Foreskin fibroblast (primary cell): ENCODE measurements at places on chromosomes 12 and 14.

- no peak for DNase-seq
These were observed 561.2 kb upstream of the SEL1L start for GRCh38 chr14:82094829-82095345.

GRCh38 chr12:128592220-128592744 lies 231.5 kb downstream of the SLC15A4 start:
- DNase-seq: no peak

GRCh38 chr14:62468946-62469345 lies 576.3 kb downstream of the KCNH5 start:
- DNase-seq: no peak

DNA sequence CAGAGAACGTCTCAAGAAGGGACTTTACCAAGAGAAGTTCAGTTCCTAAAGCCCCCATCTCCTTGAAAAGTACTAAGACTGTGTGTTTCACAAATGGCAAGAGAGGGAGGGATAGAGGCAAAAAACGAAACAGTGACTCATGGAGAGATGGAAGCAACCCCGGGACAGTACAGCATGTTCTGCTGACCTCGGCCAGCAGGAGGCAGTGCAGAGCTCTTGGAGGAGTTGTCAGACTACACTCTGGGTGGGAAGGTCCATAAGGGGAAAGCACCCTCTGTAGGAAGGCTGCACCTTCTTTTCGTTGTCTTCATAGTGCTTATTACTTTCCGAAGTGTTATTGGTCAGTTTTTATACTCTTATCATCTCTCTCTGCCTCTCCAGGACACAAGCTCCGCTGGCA lies 525.2 kb upstream of the CCDC196 start:
- DNase-seq: peak; percentile 1

DNA sequence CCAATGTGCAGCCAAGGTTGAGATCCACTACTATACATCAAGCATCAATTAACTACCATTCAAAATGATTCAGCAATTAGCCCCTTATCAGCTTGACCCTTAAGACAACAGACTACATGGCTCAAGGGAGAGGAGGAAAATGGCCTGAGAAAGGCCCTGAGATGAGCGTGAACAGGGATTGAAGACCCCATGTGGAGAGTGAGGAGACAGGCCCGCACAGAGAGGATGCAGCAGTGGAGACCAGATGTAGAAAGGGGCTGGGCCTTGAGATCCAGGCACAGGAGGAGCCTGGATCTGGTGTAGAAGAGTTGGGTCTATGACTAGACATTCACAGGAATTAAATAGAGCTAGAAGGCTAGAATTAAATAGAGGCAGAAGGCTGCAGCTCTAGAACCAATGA lies 229.1 kb downstream of the MON2 start:
- DNase-seq: no peak

- DNase-seq: no peak
These were observed 341.2 kb upstream of the DCN start for GRCh38 chr12:91523831-91524230.

GRCh38 chr12:20460956-20461355 lies 92.6 kb downstream of the PDE3A start:
- DNase-seq: no peak

DNA sequence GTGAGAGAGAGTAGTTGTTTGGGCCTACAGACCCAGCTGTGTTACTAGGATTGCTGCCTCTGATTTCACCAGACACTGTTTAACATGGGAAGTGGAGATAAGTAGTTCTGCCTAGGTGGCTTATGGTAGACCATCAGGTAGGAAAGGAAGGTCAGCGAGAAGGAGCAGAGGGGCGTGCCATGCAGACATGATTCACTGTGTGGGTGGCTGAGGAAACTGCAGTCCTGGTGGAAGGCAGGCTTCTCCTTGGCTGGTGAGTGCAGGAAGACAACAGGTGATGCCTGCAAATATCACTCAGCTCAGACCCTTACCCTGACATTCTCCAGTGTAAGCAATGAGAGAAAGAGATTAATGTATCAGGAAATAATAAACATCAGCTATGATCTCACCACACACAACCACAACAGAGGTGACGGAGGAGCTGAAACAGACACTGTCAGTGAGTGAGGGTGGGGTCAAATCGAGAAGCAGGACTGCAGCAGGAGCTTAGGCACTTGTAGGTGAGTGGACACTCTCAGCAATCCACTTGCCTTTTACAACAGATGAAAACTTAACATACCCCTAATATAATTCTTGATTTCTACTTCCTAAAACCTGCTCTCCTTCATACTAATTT lies 2.1 kb upstream of the PRR4 start:
- no peak for DNase-seq

- DNase-seq: no peak
These were observed 50.6 kb downstream of the KIF21A start for GRCh38 chr12:39392154-39392925.

- no peak for DNase-seq
These were observed 46.2 kb upstream of the LTA4H start for GRCh38 chr12:96081596-96081995.

- no peak for DNase-seq
These were observed 510 bp downstream of the EIF2S1 start for GRCh38 chr14:67360470-67361206.

- no peak for DNase-seq
These were observed 822.7 kb downstream of the LRFN5 start for GRCh38 chr14:42429401-42429800.

DNA sequence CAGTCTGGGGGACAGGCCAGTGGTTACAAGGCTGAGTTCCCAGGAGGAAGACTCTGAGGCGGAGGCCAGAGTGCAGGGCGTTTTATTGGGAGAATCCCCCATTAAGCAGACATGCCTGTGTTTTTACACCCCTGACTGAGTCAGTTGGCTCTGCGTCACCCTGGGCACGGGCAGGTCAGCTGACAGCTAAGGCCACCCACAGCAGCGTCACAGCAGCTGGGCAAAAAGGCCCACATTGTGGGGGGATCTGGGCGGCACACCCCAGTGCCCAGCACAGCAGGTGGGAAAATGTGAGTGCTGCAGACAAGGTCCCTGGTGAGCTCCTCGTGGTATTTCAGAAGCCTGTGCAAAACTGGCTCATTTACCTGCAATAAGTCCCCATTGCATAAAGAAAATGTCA lies 184.7 kb downstream of the AACS start:
- DNase-seq: no peak

- no peak for DNase-seq
These were observed 25.1 kb downstream of the GRIP1 start for GRCh38 chr12:66653796-66654195.

DNA sequence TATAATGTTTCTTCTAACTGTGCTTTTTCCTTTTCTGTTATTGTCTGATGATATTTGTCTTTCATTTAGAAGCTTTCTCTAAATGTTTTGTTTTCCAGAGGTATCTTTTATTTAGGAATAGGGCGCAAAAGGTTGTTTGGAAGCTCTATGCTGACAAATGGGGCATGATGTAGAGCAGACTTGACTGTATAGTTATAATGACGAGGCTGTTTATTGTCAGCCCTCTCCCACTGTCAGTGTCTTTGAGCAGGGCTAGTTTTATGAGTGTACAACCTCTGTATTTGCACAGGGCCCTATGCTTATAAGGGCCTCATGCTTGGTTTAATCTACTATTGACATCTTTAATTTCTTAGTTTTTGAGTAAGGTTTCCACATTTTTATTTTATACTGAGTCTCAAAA lies 158.9 kb downstream of the CCDC91 start:
- no peak for DNase-seq

- DNase-seq: no peak
These were observed 13.0 kb upstream of the DPF3 start for GRCh38 chr14:72906879-72907278.

DNA sequence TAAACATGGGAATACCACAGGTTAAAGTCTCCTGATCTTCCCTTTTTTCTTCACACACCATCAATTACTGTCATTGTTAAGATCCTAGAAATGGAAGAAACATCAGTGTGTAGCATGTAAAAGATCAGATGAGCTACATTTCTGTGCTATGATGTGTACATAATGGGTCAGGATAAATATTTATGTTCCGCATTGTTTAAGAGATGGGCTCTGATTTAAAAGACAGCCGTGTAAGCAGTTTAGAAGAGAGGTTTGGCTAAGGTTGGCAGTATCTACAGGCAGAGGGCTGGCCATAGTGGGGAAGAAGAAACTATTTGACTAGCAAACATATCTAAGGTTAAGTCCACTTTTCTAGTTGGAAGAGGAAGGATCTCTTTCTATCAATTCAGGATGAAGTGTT lies 49.4 kb downstream of the LRRC9 start:
- DNase-seq: peak; percentile 22

GRCh38 chr12:124658806-124659402 lies 91.5 kb upstream of the NCOR2 start:
- DNase-seq: no peak

DNA sequence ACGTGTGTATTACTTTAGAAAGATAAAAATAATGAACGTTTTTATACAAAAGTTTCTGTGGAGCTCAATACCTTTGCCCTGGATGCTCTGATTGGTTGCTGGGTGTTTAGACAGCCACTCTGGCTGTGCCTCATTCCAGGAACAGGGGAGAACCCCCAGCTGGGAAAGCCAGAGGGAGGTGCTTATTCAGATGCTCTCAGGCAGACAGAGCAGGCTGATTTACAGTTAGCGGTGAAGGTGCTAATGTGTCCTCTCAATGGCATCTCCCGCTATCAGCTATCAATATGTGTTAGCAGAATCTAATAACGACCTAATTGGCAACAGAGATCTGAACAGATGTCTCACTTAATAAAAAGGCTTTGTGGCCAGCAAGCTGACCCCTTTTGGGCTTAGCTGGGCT lies 402.3 kb downstream of the NUAK1 start:
- DNase-seq: no peak

DNA sequence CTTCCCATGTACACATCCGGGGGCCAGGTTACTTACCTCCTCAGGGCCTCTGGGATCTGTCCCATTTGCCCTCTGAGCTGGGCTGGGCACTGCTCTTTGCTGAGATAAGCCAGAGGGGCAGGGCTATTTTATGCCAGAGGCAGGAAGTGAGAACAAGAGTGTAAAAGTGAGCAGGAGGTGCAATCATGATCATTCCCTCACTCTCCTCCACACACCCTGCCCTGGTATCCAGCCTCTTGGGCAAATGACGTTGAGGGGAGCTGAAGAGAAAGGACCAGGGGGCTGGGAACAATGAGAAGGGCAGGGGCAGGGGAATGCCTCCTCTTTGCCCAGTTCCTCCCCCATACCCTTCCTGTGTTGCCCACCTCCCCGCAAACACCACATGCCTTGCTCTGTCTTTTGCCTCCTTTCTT lies 4.2 kb downstream of the LPAR5 start:
- DNase-seq: no peak

DNA sequence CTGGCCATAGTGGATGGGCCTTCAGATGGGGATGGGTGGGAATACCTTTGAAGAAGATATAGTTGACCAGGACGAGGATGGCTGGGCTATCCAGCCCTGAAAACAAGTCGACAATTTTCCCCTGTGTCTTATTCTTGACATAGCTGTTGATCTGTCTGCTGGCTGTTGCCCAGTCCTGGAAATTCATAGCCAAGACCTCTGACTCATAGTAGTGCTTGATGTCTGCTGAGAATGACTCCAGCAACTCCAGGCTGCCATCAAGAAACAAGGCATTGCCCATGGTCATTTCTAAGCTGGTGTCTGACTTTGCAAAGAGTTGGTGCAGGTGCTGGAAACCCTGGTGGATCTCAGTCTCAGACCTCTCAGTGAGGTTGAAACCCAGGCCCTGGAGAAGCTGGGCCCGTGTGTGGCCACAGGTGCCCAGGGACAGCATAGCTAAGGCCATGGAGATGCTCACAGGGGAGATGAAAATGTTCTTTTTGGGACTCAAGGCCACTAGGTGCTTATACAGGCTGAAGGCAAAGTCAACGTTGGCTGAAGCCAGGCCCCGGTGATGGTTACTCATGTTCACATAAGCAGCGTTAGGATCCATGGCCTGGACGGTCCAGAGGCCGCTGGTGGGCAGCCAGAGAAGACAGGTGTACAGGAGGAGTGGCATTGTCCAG lies 9.0 kb downstream of the SERPINA6 start:
- DNase-seq: no peak

- DNase-seq: peak; percentile 85
These were observed 29.1 kb upstream of the LRTM2 start for GRCh38 chr12:1791104-1791841.

DNA sequence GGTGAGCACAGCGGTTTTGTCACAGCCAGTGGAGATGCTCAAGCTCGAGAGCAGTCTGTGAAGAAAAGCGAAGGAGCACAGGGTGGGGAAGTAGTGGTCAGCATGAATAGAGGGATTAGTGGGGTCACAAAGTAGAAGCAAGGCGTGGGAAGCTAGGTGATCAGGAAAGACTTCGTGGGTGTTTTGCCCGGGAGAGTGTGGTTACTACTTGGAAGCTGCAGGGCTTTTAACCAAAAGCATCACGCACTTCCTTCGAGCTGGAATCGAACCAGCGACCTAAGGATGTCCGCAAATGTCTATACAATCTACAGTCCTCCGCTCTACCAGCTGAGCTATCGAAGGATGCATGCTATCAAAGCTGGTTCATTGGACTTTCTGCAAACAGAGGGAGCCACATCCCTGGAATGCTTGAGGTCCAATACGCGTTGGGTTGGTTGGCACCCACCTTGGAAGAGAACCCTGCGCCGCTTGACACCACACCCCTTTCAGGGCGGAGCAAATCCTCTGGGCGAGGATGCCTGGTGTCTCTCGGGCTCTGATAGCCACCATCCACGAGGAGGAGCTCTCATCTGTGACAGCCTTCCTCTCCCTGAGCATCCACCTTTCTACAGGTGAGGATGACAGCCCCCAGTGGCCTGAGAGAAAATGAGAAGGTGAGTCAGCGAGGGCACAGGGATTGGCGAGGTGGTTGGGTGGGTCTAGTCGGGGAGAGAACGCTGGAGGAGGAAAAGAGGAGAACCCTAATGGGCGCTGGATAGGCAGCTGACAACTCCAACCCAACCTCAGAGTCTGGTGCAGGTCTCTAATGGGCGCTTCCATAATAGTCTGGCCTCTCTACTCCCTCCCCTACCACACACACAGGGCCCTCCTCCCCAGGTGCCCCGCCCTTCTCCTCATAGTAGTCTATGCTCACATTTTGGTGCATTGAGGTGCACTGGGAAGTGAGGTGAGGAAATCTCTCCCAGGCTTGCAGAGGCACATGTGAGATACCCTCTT lies 16.0 kb upstream of the OR6S1 start:
- no peak for DNase-seq

- DNase-seq: no peak
These were observed 25.0 kb downstream of the SH2B3 start for GRCh38 chr12:111430433-111431353.

DNA sequence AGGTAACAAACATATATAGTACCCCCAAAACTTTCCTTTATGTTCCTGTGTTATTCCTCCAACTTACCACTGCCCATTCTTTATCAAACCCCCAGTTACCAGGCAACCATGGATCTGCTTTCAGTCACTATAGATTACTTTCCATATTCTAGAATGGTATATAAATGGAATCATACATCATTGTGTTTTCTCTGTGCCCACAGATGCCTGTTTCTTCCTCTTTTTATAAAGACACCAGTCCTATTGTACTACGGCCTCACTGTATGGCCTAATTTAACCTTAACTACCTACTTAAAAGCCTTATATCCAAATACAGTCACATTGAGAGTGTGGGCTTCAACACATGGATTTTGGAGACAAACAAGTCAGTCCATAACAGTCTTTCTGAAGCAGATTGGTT lies 2.6 kb downstream of the TAS2R14 start:
- DNase-seq: no peak
